Activated naive CD4-positive, alpha-beta T cell (primary cell): ENCODE measurements at places on chromosomes 6 and 20.

DNA sequence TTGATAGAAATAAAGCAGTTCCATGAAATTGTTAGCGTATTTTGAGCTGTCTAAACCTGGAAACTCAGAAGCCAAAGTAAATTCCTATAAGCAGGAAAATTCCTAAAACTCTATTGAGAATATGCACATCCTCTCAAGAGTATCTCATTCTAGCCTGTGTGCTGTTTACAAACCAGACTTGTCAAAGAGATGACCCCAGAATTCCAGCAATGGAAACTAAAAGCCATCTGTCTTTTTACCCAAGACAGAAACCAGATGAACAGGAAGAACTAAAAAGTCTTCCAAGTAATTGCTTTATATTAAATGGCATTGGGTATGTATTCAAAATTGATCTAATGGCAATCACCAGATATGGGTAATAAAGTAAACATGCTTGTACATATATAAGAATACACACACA lies 92.6 kb downstream of the COL19A1 start:
- no peak for DNase-seq

DNA sequence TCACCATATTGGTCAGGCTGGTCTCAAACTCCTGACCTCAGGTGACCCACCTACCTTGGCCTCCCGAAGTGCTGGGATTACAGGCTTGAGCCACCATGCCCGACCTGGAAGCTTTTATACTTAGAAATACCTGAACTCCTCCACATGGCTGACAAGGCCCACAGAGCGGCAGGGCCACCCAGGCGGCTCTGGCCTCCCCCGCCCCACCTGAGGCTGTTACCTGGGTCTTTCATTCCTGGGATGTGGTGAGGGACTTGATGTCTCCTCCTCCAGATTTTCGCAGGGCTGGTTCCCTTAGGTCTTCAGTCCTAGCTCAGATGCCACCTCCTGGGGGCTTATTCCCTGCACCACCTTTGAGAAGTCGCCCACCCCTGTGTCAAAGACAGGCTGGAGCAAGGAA lies 152.1 kb downstream of the LY86 start:
- DNase-seq = no peak

GRCh38 chr6:113630738-113631535 lies 226.2 kb upstream of the MARCKS start:
- DNase-seq = no peak

- no peak for DNase-seq
Measured at GRCh38 chr6:127547904-127548649, 28.9 kb upstream of the C6orf58 start.

GRCh38 chr6:73177221-73177944 lies 47.9 kb downstream of the KHDC1L start:
- no peak for DNase-seq

GRCh38 chr6:113594726-113595125 lies 262.4 kb upstream of the MARCKS start:
- no peak for DNase-seq

- DNase-seq = no peak
Measured at GRCh38 chr6:85460921-85461797, 11.3 kb downstream of the NT5E start.

- no peak for DNase-seq
Measured at GRCh38 chr6:166598441-166599138, 12.1 kb upstream of the RAMACL start.

DNA sequence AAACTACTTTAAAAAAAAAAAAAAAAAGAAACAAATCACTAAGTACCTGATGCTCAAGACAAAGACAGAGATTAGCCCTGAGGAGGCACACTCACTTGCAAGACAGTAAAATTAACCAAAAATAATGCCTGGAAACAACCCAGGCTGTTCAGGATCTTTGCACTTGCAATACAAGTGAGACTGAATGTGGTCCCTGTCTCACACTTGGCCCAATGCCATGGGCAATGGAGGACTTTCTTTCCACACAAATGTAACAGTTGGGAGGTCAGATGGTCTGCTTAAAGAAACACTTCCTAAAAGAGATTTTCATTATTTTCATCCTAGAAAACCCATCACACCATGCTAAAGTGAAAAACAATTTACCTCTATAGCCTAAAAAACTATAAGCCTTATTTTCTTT lies 16.2 kb downstream of the STAU1 start:
- no peak for DNase-seq

DNA sequence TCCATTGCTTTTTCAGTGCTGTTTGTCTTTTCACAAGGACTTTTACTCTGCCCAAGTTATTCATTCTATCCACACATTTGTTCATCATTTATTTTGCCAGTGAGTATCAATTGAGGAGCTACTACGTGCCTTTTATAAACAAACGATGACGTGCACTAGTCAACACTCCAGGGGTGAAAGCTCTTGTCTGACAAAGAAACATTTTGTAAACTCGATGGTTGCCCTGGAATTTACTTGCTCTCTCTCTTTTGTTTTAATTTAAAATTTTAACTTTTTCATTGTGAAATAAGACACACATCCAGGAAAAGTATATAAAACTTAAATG lies 8.3 kb upstream of the MRPS18A start:
- no peak for DNase-seq

- DNase-seq = no peak
Measured at GRCh38 chr6:166675736-166676135, 48.7 kb upstream of the RPS6KA2 start.

- DNase-seq = no peak
Measured at GRCh38 chr6:47252633-47253032, 57.1 kb downstream of the TNFRSF21 start.

DNA sequence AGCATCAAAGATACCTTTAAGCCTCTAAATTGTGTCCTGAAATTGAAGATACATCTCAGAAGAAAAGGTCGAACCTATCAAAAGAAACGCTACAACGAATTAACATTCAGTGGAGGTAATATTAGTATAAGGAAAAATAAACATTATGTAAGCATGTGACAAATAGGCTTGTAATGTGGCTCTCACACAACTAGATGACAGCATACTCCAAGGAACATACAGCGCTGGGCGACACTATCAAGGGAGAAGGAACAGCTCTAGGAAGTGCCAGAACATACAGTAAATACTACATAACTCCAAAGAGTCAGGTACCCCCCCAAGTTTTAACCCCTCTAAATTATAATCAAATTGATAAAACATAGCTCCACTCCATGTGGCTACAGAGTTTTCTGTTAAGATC lies 103.5 kb downstream of the LAMP5 start:
- DNase-seq = no peak

- DNase-seq = no peak
Measured at GRCh38 chr20:10622657-10623418, 51.0 kb downstream of the JAG1 start.
